Activated CD4-positive, alpha-beta T cell treated with anti-CD3 and anti-CD28 coated beads, Interleukin-2, amount 10 ng/mL, durations not matched to agents 24 days and 14 days (primary cell): ENCODE measurements at places on chromosomes 7 and 10.

- no peaks in the 10 kb centered on the region for H3K27me3 ChIP-seq
- no peak for DNase-seq
- H3K36me3 ChIP-seq, result no peaks in the 10 kb centered on the region
- no peak overlapping the region for H3K27ac ChIP-seq
These were observed 253.9 kb downstream of the CDK14 start for GRCh38 chr7:90850066-90850465.

GRCh38 chr10:132978542-132978941 is 36.2 kb upstream of the CFAP46 start:
- no peaks in the 10 kb centered on the region for H3K4me1 ChIP-seq
- H3K27me3 ChIP-seq, result no peaks in the 10 kb centered on the region
- no peaks in the 10 kb centered on the region for H3K36me3 ChIP-seq
- DNase-seq, result no peak
- H3K27ac ChIP-seq, result no peak overlapping the region

GRCh38 chr7:71972534-71972933 is 439.6 kb downstream of the CALN1 start:
- H3K4me3 ChIP-seq, result no peak overlapping the region
- H3K27ac ChIP-seq, result no peak overlapping the region
- H3K36me3 ChIP-seq, result no peaks in the 10 kb centered on the region
- H3K27me3 ChIP-seq, result no peaks in the 10 kb centered on the region

GRCh38 chr7:134457210-134457609 is 1.7 kb downstream of the AKR1B1 start:
- no peak overlapping the region for H3K27ac ChIP-seq
- peak overlapping the region; percentile 90 for H3K4me3 ChIP-seq
- no peak for DNase-seq
- H3K27me3 ChIP-seq, result no peaks in the 10 kb centered on the region

GRCh38 chr7:84040355-84040754 is 154.2 kb downstream of the SEMA3A start:
- H3K27ac ChIP-seq, result no peak overlapping the region
- H3K27me3 ChIP-seq, result peaks cover 2% of the 10 kb centered on the region
- H3K36me3 ChIP-seq, result no peaks in the 10 kb centered on the region
- DNase-seq, result no peak
- no peak overlapping the region for H3K4me3 ChIP-seq
- H3K4me1 ChIP-seq, result no peaks in the 10 kb centered on the region

DNA sequence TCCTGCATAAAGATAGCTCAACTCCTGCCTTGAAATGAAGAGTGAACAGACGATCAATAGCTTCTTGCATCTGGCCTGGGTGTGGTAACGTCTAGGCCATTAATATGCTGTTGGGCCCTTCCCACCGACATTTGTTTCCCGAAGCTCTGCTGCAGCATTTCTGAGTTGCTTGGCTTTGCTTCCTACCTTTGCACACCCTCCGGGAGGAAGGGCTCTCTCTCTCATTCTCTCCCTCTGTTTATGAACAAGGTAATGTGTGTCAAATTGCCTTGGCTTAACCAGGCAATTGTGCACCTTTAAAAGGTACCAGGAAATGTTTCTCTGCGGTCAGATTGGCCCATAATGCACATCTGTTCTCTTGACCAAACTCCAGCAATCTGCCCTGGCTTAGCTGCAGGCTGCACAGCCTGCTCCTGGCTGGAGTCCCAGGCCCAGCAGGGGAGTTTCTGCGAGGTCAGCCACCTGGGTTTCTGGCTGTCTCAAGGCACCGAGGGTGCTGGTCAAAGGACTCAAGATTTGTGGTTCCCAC is 223.7 kb downstream of the SNX10 start:
- H3K36me3 ChIP-seq, result no peaks in the 10 kb centered on the region
- no peak overlapping the region for H3K27ac ChIP-seq
- no peaks in the 10 kb centered on the region for H3K4me1 ChIP-seq
- no peak overlapping the region for H3K4me3 ChIP-seq
- H3K27me3 ChIP-seq, result peaks cover 14% of the 10 kb centered on the region
- no peak for DNase-seq

GRCh38 chr7:100477871-100478267 is 1.1 kb downstream of the TSC22D4 start:
- peak overlapping the region; percentile 92 for H3K4me3 ChIP-seq
- peaks cover 42% of the 10 kb centered on the region for H3K36me3 ChIP-seq
- peaks cover 43% of the 10 kb centered on the region for H3K4me1 ChIP-seq
- peak overlapping the region; percentile 88 for H3K27ac ChIP-seq
- no peak for DNase-seq
